Memory B cell (primary cell): ENCODE measurements at places on chromosomes 16 and 17.

DNA sequence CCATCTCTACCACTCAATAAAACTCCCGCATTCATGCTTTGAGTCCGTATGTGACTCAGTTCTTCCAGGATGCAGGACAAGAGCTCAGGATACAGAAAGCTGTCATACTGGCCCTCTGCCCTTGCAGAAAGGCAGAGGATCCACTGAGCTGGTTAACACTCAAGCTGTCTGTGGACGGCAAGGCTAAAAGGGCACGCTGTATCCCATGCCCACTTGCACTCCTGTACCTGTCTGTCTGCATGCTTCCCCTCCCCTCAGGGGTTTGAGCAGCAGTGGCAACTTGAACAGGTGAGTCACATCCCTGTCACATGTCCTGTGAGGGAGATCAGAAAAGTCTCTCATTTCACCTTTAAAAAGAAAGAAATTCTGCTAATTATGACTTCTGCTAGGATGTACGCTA lies 293.8 kb downstream of the HS3ST3B1 start:
- DNase-seq, result no peak

DNA sequence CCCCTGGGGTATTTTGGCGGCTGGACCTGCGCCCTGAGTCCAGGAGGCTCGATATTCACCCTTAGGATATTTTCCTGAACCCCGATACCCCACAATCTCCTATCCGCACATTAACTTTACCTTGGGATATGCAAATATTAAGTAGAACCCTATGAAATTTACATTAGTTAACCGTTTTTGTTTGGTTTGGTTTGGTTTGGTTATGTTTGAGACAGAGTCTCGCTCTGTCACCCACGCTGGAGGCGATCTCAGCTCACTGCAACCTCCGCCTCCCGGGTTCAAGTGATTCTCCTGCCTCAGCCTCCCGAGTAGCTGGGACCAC lies 9.3 kb upstream of the NAGS start:
- DNase-seq, result no peak

- peak; percentile 11 for DNase-seq
Observed at GRCh38 chr16:57802341-57803133, at the start of gene KIFC3. TSS of gene KIFC3 (minus strand) at chr16:57802491. CDS start at chr16:57798243, 4,248 bp downstream.

GRCh38 chr16:76583466-76583865 lies 306.3 kb downstream of the CNTNAP4 start:
- DNase-seq, result no peak

DNA sequence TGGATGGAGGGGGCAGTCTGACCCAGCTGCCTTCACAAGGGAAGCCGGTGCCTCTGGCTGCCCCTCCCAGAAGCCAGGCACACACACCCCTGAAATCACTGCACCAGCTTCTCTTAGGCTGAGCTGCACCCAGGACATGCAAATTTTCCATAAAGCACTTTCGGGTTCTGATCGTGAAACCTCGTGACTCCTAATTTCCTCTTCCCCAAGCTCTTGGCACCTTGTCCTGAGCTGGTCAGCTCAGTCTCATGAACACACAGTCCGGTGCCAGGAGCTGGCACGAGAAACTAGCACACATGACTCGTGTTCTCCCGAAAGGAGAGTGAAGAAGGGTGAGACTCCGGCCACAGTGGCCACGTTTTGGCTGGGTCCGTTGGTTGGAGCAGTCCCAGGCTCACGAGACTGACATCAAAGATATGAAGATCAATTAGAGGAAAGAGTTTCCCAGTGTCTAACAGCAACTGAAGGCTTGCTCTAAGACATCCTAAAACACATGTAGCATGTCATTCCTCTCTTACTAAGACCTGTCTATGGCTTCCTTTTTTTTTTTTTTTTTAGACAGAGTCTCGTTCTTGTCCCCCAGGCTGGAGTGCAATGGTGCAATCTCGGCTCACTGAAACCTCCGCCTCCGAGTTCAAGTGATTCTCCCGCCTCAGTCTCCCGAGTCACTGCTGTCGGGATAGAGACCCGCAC lies 9.2 kb upstream of the ABR start:
- no peak for DNase-seq

DNA sequence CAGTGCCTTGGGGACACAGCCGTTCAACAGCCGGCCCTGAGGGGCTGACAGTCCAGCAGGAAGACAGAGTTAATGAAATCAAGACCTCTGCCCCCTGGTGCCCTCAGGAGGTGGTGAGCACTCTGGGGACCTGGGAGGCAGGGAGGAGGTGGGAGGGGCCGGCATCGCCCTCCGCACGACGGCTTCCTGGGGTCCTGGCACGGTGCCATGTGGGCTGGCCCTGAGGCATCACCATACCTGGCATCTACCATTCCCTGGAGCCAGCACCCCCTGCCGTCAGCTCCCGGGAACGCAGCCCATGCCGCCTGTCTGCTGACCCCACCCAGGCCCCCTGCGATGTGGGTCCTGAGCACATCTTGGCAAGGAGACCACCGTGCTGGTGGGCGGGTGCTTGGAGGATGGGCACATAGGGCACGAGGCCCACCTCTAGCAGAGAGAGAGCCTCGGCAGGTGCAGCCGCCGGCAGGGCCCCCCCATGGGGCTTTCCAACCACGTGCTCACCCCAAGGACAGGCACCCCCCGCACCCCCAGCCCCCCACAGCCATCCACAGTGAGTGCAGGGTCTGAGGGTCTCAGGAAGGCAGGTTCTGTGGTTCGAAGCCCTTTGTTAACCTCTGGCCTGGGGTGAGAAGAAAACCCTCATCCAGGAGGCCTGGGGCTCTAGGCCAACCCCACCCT lies 52.5 kb downstream of the ZFPM1 start:
- DNase-seq, result peak; percentile 43

- no peak for DNase-seq
Observed at GRCh38 chr17:79164913-79165695, 90.5 kb downstream of the ENGASE start.

DNA sequence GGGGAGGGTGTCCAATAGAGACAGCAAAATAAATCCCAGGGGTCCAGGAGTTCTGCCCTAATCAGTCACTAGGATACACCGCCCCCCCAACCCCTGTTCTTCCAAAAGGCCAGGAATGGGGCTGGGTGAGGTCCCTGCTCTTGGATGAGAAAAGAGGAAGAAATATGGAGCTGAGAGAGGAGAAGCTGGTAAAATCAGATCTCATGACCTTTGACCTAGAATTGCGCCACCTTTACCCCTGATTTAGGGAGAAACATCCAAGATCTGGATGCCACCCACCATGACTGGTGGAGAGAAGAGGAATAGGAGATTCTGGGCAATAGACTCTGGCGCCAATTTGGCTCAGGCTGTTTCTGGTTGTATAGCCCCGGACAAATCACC lies 707 bp upstream of the CACNB1 start:
- DNase-seq, result no peak

DNA sequence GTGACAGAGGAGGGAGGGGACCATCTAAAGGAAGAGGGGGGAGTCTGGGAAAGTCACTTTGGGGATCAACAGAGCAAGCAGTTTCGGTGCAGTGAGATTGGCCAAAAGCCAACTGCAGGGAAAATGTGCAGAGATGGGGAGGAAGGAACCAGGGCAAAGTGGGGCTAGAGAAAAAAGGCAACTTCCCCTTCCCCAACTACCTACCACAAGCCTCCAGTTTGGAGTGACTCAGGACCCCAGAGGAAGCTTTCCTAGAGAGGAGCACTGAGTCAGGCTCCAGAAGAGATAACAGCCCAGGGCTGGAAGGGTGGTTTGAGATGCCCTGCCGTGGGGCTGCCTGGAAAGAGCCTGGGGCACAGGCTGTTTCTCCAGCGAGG lies 6.9 kb upstream of the CD300LD start:
- DNase-seq, result no peak

DNA sequence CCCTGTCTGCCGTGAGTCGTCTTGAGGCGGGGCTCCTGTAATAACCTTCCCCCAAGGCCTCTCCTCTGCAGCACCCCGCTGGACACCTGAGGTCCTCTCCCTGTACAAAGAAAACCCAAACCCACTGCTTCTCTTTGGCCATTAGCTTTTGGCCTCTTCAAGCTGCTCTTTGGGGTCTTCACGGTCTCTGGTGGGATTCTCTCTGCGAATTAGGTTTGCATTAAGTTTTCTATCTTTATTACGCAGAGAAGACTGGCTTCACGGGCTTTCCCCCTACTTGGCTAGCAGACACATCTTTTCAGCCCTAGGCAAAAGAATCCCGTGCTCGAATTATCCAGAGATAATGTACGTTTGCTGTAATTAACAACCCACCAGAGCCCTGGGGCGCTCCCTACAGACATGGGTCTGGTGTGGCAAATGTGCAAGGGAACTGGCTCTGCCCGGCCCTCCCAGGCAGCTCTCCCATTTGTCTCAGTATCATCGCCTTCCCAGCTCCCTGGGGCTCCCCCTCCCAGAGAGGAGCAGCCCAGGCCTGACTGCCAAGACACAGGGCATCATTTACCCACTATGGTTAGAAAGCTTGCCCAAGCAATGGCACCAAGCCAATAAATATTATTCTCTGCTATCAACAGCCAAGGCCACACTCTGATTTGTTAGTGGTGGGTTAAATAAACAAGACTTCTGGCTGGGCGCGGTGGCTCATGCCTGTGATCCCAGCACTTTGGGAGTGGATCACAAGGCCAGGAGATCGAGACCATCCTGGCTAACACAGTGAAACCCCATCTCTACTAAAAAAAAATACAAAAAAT lies 24.7 kb upstream of the KLHDC4 start:
- DNase-seq, result no peak

GRCh38 chr17:7392696-7393612 lies 1.4 kb downstream of the PLSCR3 start:
- no peak for DNase-seq

DNA sequence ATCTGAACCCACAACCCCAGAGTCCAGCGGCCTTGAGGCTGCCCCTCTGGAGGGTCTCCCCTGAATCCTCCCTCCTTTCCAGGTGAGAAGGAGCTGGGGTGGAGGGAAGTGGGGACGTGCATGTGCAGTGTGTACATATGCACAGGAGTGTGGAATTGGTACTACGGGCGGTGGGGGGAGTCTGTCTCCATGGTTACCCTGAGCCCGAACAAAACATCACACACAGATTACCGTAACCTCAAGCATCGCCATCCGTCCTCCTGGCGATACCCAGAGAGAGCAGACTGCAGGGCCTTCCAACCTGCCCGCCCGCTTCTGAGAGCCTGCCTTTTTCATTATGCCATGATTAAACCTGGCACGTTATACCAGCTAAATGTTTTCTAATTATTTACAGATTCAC lies 25.1 kb downstream of the GSG1L start:
- no peak for DNase-seq

DNA sequence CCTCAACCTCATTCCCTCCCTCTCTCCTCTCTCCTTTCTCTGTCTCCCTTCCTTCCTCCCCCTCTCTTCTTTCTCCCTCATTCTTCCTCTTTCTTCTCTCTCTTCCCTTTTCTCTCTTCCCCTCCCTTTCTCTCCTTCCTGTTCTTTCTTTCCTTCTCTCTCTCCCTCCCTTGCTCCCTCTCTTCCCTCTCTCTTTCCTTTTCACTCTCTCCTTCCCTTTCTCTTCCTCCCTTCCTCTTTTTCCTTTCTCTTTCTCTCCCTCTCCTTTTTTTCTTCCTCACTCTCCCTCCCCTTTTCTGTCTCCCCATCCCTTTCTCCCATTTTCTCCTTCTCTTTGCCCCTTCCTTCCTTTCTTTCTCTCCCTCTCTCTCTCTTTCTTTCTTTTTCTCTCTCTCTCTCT lies 7.9 kb upstream of the ELAC2 start:
- DNase-seq, result no peak

GRCh38 chr16:88047462-88047861 lies 96.2 kb downstream of the BANP start:
- DNase-seq, result no peak

DNA sequence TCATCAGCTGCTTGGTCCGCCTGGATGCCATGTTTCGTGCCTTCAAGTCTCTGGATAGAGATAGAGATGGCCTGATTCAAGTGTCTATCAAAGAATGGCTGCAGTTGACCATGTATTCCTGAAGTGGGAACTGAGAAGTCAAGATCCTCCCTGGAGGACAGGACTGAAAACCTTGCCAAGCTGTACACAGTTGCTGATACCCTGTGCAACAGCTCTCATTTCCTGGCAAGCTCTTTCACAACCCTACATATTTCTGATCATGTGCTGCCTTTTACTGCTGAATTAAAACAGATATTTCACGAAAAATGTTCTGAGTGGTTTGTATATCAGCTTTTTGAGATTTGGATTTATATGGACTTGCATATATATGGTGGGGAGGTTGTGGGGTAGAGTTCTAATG lies 898 bp downstream of the CAPNS2 start:
- DNase-seq, result no peak

- peak; percentile 38 for DNase-seq
Observed at GRCh38 chr17:36550491-36551417, 6.0 kb downstream of the GGNBP2 start.

DNA sequence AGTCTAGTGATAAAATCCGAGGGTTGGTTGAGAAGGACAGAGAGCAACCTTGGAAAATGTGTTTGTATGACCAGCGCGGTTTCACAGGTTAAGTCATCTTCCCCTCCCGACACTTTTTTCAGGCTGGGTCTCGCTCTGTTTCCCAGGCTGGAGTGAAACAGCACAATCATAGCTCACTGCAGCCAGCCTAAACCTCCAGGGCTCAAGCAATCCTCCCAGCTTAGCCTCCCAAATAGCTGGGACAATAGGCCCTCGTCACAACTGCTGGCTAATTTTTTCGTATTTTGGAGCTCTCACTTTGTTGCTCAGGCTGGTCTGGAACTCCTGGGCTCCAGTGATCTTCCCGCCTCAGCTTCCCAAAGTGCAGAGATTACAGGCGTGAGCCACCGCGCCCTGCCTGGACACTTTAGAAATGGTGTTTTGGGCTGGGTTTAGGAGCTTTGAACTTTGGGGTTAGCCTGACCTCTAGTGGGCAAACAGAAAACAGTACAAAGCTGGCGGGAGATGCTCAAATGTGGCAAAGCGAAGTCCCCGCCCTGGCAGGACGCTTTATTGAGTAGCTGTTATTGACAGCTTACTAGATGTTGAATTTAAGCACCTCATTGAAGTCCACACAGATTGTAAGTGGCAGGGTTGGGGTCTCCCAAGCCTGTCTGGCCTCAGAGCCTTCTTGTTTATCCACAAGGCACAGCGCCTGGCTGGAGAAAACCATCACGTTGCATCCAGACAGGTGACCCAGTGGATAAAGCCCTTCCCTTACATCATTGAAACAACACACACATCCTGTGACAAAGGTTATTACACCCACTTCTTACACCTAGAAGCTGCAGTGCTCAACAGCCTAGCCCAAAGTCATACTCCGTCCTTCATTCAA lies 34.7 kb upstream of the RBBP6 start:
- peak; percentile 66 for DNase-seq

DNA sequence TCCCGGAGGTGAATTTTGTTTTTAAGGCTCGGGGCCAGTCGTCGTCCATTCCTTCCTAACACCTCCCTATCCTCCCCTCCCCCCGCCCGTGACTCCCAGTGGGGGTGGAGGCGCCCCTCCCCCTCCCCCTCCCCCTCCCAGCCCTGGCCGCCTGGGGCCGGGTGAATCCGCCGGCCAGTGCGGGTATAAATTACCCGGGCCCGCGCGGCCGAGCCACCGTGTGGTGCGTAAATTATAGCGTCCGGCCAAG lies 2.0 kb upstream of the GSE1 start:
- no peak for DNase-seq

DNA sequence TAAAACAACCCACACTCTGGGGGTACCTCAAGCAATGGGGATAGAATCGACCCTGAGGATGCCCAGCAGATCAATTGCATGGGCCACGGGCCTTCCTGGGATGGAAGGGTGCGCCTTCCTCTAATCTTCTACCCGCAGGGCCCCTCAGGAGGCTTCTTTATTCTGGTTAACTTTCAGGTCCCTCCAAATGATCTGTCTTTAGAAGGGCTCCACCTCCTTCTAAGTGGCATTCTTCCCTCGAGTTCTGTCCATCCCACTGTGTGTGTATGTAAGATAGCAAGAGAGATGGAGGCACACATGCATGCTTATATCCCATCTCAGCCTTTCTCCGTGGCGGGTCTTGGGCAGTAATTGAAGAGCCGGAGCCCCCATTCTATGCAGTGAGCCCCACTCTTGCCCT lies 125.7 kb downstream of the MRM1 start:
- no peak for DNase-seq

GRCh38 chr16:50202926-50203624 lies 50.0 kb downstream of the TENT4B start:
- DNase-seq, result no peak
